ENCODE measurements at places on chromosomes 13 and 19. TPM values are rescaled to one million over a fixed set of nuclear protein-coding genes. Genes with fewer than 3 reads are reported as not detected.

The ZNF135 gene
- total RNA-seq = 0.83 TPM

The TSHZ3 gene
- 14.3 TPM for total RNA-seq

The NBEA gene
- total RNA-seq = 0.51 TPM

The FPR3 gene
- not detected for total RNA-seq

The SMIM44 gene
- total RNA-seq = not detected

The ACER1 gene
- total RNA-seq = not detected

The SYT3 gene
- not detected for total RNA-seq

The ZNF534 gene
- total RNA-seq = not detected

The PRRG2 gene
- total RNA-seq = 0.38 TPM

The IRGC gene
- total RNA-seq = not detected

The KLF2 gene
- 2.8 TPM for total RNA-seq

The NEK3 gene
- total RNA-seq = 13.8 TPM

The ZNF112 gene
- 7.0 TPM for total RNA-seq

The TNFSF13B gene
- total RNA-seq = 7.2 TPM

The ANKRD24 gene
- total RNA-seq = 0.17 TPM

The MADCAM1 gene
- total RNA-seq = 0.23 TPM

The TDRD3 gene
- 14.2 TPM for total RNA-seq

The SHISA2 gene
- total RNA-seq = 65.7 TPM

The QPCTL gene
- 12.8 TPM for total RNA-seq

The C19orf85 gene
- total RNA-seq = not detected

The LRRC63 gene
- total RNA-seq = not detected

The LYPD3 gene
- total RNA-seq = not detected

The KLK15 gene
- not detected for total RNA-seq

The FBXL12 gene
- 16.5 TPM for total RNA-seq

The ADM5 gene
- 1.2 TPM for total RNA-seq

The OR4F17 gene
- total RNA-seq = not detected

The APOC4 gene
- not detected for total RNA-seq

The SSC5D gene
- 0.45 TPM for total RNA-seq
